ENCODE measurements at places on chromosomes 3 and 15. TPM values are rescaled to one million over a fixed set of nuclear protein-coding genes. Genes with fewer than 3 reads are reported as not detected.

Gene SGO1
- 1.7 TPM for total RNA-seq

Gene CCR5
- not detected for total RNA-seq

Gene TMEM158
- 0.89 TPM for total RNA-seq

Gene APPL1
- total RNA-seq = 78.2 TPM

Gene AGTR1
- total RNA-seq = 10.3 TPM

Gene FBXL22
- 33.3 TPM for total RNA-seq

Gene P2RY14
- 16.1 TPM for total RNA-seq

Gene TTC21A
- total RNA-seq = 0.89 TPM

Gene LINGO1
- 0.55 TPM for total RNA-seq

Gene MAP6D1
- total RNA-seq = not detected

Gene SLC51B
- total RNA-seq = not detected

Gene BTLA
- total RNA-seq = not detected

Gene CPLX3
- total RNA-seq = not detected

Gene TIGIT
- total RNA-seq = 0.29 TPM

Gene AGBL1
- under 0.01 TPM for total RNA-seq

Gene PPARG
- total RNA-seq = 11.0 TPM

Gene FBXO40
- under 0.01 TPM for total RNA-seq

Gene SLC12A6
- 18.7 TPM for total RNA-seq

Gene GOLGA8R
- not detected for total RNA-seq

Gene GABRB3
- total RNA-seq = not detected

Gene PLCD1
- total RNA-seq = 11.7 TPM

Gene GALNT15
- total RNA-seq = 133 TPM

Gene EXOSC7
- 29.5 TPM for total RNA-seq

Gene MED12L
- total RNA-seq = 2.9 TPM

Gene TYRO3
- 16.9 TPM for total RNA-seq

Gene FGD5
- total RNA-seq = 13.3 TPM

Gene METTL6
- 0.29 TPM for total RNA-seq

Gene CD47
- 101 TPM for total RNA-seq

Gene ATP13A5
- total RNA-seq = not detected

Gene THBS1
- total RNA-seq = 842 TPM

Gene DAZL
- total RNA-seq = not detected

Gene PLSCR2
- 0.73 TPM for total RNA-seq

Gene KCNAB1
- 0.14 TPM for total RNA-seq

Gene GRAMD2A
- total RNA-seq = 0.92 TPM

Gene RBMS3
- 23.7 TPM for total RNA-seq

Gene C2CD4B
- total RNA-seq = 30.3 TPM
